ENCODE measurements at places on chromosomes 7 and 10. TPM values are rescaled to one million over a fixed set of nuclear protein-coding genes. Genes with fewer than 3 reads are reported as not detected.

The URGCP gene
- total RNA-seq, result 31.0 TPM

The PNLIPRP2 gene
- total RNA-seq, result not detected

The NKX2-3 gene
- total RNA-seq, result not detected

The C10orf90 gene
- 83.6 TPM for total RNA-seq

The NME8 gene
- total RNA-seq, result not detected

The SYT15 gene
- not detected for total RNA-seq

The MMP21 gene
- total RNA-seq, result not detected

The SLC26A3 gene
- not detected for total RNA-seq

The TYSND1 gene
- total RNA-seq, result 27.2 TPM

The PDK4 gene
- 15.0 TPM for total RNA-seq

The SPOCK2 gene
- total RNA-seq, result under 0.01 TPM

The WEE2 gene
- not detected for total RNA-seq

The CYP2C18 gene
- not detected for total RNA-seq
